ENCODE measurements at places on chromosomes 2 and 18.

DNA sequence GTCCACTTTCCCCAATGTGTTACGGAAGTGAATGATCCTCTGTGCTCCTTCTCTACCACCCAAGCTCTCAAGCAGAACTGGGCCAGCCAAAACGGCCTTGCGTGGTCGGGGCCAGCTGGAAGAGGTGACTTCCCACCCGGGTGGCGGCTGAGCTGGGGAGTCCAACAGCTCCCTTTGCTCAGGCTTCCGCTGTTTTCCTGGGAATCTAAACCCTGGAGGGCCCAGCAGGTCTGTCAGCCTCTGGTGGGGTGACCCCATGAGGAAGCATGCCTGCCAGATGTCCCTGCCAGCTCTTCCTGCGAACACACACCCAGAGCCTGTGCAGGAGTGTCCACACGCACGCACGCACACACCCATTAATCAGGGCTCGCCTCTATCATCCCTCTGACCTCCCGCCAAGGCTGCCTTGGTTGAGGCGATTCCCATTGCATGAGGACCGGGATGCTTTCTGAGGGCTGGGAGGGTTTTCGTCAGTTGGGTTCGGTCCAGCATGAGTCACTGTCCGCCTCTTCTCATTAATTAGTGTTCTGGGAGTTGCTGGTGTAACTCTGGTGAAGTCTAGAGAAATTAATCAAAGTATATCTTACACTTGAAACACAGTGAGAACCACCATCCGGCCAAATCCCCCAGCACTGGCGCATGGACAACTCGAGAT, 90.6 kb downstream of the TWIST2 start:
- no peak for DNase-seq

- DNase-seq, result no peak
Measured at GRCh38 chr18:79917853-79918614, 33.4 kb downstream of the SLC66A2 start.

DNA sequence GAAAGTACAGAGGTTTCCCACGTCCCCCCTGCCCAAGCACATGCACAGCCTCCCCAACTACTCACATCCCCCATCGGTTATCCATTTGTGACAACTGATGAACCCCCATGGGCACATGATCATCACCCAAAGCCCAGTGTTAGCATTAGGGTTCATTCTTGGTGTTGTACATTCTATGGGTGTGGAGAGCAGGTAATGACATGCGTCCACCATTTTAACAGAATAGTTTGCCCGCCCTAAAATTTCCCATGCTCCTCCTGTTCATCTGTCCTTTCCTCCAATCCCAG, 74.3 kb downstream of the LONRF2 start:
- DNase-seq, result no peak

GRCh38 chr18:58335821-58336220, 291.8 kb downstream of the NEDD4L start:
- DNase-seq, result no peak

GRCh38 chr18:10432781-10433180, 21.7 kb upstream of the APCDD1 start:
- DNase-seq, result no peak

- no peak for DNase-seq
Measured at GRCh38 chr2:20533993-20534622, 87.2 kb downstream of the RHOB start.

- no peak for DNase-seq
Measured at GRCh38 chr18:11669271-11669947, 19.7 kb upstream of the GNAL start.

GRCh38 chr18:8962192-8962779, 140.2 kb upstream of the NDUFV2 start:
- no peak for DNase-seq

- no peak for DNase-seq
Measured at GRCh38 chr2:41912776-41913175, 135.0 kb upstream of the PKDCC start.

- DNase-seq, result no peak
Measured at GRCh38 chr2:124025171-124025580, at the start of gene CNTNAP5. Gene CNTNAP5 (plus strand): TSS chr2:124025287. CDS start chr2:124025651, 364 bp downstream.

DNA sequence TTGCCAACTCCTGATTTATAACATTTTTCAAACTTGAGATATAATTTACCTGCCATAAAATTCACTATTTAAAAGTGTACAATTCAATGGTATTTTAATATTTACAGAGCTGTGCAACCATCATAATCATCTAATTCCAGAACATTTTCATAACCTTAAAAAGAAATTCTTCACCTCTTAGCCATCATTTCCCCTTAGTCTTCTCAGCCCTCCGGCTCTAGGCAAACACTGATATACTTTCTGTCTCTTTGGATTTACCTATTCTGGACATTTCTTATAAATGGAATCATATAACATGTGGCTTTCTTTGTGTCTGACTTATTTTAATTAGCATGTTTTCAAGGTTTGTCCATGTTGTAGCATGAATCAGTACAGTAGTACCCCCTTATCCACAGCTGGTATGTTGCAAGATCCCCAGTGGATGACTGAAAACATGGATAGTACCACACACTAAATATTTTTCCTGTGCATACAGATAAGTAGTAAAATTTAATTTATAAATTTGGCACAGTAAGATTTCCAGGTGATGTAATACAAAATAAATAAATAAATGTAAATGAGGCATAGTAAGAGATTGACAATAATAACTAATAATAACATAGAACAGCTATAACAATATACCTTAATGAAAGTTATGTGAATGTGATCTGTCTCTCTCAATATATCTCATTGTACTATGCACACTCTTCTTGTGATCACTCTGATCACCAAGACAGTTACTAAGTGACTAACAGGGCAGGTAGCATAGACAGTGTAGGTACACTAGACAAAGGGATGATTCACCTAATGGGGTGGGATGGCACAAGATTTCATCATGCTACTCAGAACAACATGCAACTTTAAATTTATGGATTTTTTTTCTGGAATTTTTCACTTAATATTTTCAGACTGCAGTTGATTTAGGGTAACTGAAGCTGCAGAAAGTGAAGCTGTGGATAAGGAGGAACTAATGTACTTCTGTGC, 73.1 kb downstream of the RAB3GAP1 start:
- DNase-seq, result no peak

DNA sequence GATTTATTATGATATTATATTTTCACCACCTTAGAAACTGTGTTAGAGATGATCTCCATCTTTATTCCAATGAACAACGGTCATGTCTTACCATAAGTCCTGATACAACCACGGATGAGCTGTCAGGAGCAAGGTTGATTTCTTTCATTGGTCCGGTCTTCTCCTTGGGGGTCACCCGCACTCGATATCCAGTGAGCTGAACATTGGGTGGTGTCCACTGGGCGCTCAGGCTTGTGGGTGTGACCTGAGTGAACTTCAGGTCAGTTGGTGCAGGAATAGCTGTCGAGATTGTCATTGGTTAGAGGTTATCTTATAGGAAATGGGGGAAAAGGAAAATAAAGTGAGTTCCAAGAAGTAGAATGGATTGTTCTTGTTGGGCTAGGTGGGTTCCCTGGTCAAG, 56.8 kb downstream of the FN1 start:
- no peak for DNase-seq

GRCh38 chr18:24922491-24922890, 429.5 kb downstream of the ZNF521 start:
- no peak for DNase-seq

DNA sequence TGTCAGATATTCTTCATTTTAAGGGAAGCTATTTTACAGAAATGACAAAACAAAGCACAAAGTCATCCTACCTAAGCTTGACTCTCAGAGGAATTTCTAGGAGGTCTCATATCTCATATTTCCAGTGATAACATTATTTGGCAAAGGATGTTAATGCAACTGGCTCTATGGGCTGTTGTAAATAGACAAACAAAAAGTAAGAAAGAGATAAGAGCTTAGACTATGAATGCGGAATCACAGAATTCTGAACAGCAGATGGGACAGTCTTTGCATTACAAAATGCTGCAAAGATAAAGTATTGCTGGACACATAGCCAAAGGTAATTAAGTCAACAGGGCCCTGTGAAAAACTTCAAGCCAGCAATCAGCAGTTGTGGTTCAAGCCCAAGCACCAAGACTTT, 23.9 kb downstream of the PIAS2 start:
- no peak for DNase-seq

DNA sequence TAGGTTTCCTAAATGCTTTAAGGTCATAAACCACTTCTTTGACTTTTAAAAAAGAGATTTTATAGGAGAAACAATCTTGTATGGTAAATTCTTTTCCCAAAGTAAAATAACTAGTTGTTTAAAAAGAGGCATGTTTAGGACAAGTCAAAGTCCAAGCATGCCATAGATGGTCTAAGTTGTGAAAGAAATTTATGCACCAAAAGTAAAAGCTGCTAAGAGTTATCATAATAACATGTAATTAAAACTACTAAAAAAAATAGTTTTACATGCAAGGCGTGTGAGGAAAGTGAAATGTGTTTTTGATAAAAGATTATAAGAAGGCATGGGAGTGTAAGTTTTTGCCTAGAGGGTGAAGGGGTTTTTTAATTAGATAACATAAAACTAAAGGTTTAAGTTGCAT, 22.5 kb downstream of the FAM210A start:
- DNase-seq, result no peak

- no peak for DNase-seq
Measured at GRCh38 chr2:209277444-209277843, 146.4 kb upstream of the MAP2 start.

DNA sequence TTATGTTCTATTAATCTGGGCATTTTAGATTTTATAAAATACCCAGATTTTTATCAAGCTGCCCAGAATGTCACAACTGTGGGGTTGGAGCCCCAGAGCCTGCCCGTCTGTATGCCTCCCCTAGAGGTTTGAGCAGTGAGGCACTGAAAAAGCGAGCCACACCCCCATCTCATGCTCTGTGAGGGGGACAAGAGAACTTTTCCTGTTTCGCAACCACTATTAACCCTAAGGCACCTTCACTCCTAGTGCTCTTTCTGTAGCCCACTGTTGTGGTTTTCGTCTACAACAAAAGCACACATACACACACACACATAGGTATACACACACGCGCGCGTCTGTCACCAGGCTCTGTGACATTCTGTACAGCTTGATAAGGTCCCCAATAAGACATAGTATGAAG, 38.0 kb downstream of the DCDC2C start:
- DNase-seq, result no peak

DNA sequence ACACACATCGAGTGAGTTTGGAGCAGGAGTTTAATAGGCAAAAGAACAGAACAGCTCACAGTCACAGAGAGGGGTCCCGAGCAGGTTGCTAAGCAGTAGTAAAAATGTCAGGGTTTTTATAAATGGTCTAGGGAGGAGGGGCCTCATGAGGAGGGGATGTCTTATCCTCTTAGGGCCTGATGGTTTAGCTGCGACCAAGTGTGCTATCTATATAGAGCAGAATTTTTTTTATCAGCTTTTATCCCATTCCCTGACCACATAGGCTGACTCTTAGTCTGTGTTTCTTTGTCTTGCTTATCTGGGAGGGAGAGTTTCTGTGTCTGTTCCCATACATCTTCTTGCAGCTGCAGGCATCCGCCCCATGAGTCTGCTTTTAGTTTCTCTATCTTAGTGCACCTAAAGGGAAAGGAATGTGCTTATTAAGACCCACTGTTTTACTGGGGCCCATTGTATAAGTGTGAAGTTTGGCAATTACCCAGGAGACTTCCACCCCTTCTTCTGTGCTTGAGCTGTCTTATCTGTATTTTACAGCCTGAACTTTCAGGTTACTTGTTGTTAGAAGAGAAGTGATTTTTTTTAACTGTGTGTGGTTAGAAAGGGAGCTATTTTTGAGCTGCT, 30.4 kb upstream of the GMCL1 start:
- DNase-seq, result no peak

DNA sequence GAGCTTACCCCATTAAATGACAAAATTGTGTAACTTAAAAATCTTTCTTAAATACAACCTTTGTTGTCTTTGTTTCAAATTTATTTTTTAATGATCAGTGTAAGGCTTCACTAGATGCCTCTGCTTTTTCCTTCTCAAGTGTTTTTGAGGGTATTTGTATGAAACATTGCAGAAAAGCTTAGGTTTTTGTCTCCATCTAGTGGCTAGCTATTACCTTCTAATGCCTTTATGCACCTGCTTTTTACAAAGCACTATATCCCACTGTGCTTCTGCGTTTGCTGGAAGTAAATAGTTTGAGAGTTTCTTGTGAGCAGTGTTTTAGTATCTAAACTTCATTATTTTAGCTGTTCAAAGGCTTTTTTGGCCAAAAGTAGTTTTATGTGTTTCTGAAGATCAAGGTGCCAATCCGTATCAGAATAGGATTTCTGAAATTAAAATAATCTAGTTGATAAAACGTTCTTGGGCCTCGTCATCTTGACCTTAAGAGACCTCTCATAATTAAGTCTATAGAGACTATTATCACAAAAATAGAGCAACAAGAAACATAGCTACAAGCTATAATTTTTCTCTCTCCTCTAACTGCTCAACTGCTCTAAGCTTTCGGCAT, 47.0 kb downstream of the IWS1 start:
- no peak for DNase-seq

DNA sequence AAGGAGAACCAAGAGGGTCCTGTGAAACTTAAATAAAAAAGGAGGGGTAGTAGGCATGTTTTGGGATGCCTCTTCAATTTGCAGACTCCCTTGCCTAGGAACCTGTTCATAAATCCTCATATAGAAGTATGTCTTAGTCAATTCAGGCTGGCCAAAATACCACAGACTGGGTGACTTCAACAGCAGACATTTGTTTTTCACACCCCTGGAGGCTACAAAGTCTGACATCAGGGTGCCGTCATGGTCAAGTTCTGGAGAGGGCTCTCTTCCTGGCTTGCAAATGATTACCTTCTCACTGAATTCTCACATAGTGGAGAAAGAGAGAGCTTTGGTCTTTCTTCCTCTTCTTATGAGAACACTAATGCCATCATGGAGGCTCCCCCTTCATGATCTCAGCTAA, 4.1 kb upstream of the TCF4 start:
- DNase-seq, result no peak

GRCh38 chr2:198417836-198418235, 613.4 kb downstream of the PLCL1 start:
- DNase-seq, result no peak

DNA sequence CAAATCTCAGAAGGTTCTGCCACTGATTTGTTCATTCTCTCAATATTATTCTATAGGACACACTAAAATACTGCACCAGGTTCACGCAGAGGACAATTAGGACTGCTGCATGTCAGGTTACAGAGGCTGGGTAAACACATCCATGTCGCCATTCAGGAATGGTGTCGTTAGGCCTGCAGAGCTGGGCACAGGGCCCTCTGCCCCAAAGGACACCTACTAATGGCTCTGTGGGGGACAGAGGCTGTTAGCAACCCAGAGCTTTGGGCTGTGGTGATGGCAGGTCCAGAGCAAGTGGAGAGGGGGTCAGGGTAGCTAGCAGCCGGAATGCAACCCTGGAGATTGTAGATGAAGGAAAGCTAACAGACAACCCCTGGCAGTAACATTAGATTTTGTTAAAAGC, 115.9 kb downstream of the TTC32 start:
- DNase-seq, result no peak
